RWPE1 (cell line): ENCODE measurements at places on chromosomes 1 and 21.

GRCh38 chr1:185432948-185433347 lies 115.9 kb upstream of the IVNS1ABP start:
- no peak for DNase-seq

- DNase-seq: peak; percentile 96
Measured at GRCh38 chr1:24705260-24706073, 39.8 kb upstream of the CLIC4 start.

- DNase-seq: no peak
Measured at GRCh38 chr1:230037261-230037660, 29.8 kb upstream of the GALNT2 start.

- DNase-seq: no peak
Measured at GRCh38 chr1:34844252-34844634, 15.3 kb downstream of the SMIM12 start.

GRCh38 chr21:25079053-25079452 lies 528.2 kb downstream of the MRPL39 start:
- DNase-seq: no peak

DNA sequence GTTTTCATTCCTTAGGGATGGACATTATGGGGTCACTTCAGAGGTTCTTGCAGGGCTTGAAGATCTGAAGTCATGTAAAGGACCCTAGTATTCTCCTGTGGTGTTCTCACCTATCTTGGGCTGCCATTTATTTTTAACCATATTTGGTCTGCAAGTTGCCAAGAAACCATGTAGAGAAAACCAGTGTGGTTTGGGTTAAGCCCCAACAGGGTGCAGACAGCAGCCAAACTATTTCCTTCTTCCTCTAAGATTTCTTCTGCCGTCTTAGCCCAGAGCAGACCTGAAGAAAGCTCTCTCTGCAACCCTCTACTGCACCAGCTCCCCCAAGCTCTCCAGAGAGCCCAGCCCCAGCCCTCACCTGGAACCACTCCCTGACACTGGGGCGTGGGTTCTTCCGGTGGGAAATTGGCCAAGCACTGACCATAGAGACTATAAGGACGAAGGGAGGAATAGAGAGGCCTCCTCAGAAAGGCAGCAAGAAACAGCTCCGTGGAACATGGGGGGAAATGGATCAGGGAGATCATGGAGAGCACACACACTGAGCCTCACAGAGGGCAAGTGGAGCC lies 136.6 kb downstream of the SYF2 start:
- no peak for DNase-seq

DNA sequence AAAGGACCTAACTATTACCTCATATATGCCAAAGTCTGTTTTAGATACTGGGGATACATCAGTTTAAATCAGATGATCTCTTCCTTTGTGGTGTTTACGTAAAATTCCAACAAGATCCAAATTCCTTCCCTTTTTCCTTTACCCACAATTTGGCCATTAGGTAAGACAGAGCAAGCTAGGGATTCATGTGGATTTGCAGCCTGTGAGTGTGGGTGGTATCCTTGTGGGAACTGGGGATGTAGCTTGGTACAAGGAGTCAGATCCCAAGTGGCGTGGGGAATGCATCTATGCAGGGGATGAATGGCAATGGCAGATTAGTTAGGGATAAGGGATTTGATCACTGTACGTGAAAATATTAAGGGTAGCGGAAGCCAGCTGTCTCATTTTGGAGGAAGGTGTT lies 9.8 kb upstream of the STRIP1 start:
- DNase-seq: no peak

DNA sequence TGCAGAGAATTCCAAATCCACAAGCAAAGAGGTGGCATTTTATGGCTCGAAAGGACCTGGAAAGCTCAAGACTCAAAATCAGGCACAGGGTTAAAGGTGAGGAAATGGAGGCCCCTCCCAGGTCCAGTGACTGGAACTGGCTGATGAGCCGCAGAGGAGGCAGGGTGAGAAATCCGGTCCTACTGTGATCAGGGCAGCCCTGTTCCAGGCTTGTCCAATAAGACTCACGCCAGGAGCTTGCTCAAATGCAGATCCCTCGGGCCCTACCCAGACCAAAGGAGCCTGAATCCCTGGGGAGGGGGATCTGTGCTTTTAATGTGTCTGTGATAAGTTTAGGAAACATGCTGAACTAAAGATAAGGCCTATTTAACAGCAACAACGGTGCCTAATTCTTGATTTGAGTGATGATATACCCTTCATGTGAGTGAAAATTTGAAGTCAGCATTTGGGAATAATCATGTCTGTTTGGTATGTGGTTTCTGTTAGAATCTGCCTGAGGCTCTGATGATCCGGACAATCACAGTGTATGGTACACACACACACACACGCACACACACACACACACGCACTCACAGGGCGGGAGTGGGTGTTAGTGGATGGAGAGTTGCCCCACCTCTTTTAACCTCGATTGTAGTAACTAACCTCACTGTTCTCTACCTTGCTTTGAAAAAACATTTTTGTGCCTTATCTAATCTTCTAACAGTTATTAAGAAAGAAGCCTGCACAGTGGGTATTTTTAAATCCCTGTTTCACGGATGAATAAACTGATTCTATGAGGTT lies 54.1 kb upstream of the LYST start:
- no peak for DNase-seq

DNA sequence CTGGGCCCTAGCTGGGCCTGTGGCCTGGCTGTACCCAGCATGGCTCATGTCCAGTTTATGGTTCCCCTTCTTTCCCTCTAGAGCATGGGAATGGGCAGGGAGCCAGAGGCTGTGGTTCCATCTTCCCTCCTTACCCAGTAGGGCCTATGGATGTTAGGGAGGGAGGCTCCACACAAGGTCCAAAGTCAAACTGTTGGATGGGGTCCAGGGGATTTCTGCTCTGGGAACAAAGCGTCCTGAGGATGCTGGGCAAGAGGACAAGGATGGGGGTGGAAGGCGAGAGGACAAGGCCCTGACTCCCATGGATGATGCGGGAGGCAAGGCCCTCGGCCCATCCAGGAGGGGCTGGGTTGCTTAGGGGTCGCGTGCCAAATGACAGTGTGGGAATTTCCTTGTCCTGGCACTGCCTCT lies 17.3 kb downstream of the CSF1 start:
- no peak for DNase-seq

GRCh38 chr1:153490272-153491051 lies 30.0 kb upstream of the S100A7 start:
- DNase-seq: peak; percentile 85
